ENCODE measurements at places on chromosomes 1 and 21.

DNA sequence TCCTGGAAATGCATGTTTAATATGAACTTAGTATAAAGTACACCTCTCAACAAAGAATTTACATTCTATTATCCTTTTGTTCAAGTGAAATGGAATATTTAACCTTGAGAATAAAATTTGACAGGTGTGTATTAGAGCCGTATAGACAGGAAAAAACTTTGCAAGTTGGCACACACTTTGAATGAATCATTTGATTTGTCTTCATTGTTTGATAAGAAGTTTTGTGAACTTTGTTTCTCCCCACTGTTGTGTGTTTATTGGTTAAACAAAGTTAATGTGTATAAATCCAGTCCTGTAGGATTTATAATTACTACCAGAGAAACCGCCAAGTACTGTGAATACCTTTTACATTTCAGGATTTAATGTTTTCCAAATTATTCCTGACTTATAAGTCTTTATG, 2.0 kb downstream of the SYDE2 start:
- no peak for DNase-seq

GRCh38 chr1:235441159-235441685, 63.0 kb downstream of the B3GALNT2 start:
- DNase-seq, result no peak

DNA sequence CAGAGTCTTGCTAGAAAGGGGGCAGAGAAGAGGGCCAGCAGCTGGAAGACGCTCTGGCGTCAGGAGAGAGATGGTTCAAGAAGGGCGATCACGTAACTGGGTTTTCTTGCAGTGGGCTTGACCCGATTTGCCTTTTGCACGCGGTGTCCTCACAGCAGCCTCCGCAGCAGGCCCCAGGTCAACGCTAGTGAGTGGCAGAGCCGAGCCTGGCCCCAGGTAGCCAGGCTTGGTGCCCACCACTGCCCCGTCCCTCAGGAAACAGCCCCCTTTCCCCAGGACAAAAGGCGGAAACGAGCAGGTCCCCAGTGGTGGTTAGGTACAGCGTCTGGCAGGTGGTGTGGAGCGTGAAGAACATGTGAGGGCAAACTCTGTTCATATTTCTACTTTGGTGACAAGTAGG, 8.6 kb upstream of the UTS2 start:
- DNase-seq, result no peak

DNA sequence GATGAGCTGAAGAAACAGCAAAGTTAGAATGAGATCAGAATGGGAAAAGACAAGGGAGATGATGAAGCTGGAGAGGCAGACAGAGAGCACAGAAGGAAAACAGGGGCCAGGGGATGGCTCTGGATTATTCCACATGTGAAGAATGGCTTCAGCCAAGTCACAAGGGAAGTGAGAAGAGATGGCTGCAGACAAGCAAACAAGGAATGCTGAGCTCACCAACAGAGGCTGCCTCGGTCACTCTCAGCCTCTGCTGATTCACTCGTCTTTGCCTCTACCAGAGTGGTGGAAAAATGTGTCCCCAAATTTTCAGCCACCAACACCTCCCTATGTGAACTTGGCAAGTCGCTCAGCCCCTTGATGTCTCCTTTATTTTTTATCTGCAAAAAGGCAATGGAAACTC, 46.7 kb downstream of the TRABD2B start:
- DNase-seq, result no peak

GRCh38 chr21:15564907-15565306, 164.9 kb upstream of the USP25 start:
- DNase-seq, result no peak

- DNase-seq, result no peak
Observed at GRCh38 chr1:236753516-236753915, 41.6 kb upstream of the MTR start.

DNA sequence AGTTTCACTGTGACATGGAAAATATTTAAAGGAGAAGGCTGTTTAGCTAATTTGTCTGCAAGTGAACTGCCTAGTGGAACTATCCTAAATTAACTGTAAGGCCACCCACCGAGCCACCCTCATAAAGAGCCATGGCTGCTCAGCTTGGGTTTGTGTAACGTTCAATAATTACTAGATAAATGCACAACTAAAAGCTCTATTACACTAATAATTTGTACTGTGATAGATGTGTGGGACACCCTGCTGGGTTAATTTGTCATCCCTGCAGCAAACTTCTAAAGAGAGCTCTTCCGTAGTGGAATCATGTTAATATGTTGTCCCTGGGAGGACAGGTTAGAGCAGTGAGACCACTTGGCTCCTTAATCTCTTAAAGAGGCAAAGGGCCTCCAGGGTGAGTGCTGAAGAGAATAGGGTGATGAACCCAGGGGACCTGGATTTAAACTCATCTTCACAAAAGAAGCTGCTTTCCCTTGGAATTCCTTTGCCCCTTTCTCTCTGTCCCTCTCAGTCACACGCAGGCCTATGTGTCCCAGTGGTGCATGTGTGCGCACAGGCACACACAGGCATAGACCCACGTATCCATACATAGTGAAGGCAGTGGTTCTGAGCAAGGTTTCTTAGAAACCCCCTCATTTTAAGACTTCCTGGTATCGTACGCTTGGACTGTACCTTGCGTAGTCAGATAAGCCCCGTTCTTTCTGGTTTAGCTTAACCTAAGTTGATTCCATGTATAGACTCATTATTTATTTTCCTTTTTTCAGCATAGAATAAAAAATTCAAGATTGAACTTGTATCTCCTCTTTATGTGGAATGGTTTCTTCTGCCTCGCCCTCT, 310.3 kb downstream of the NFIA start:
- no peak for DNase-seq

DNA sequence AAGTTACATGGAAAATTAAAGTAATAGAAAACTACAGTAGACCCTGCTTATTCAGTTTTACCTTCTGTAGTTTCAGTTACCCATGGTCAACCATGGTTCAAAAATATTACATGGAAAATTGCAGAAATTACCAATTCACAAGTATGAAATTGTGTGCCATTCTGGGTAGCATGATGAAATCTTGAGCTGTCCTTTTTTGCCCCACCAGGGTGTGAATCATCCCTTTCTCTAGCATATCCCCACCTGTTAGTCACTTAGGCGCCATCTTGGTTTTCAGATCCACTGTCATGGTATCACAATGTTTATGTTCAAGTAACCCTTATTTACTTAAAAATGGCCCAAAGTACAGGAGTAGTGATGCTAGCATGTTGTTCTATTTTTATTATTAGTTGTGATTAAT, 3.5 kb upstream of the LRIF1 start:
- DNase-seq, result no peak

GRCh38 chr1:225467193-225468020, 39.6 kb upstream of the LBR start:
- DNase-seq, result peak; percentile 74

DNA sequence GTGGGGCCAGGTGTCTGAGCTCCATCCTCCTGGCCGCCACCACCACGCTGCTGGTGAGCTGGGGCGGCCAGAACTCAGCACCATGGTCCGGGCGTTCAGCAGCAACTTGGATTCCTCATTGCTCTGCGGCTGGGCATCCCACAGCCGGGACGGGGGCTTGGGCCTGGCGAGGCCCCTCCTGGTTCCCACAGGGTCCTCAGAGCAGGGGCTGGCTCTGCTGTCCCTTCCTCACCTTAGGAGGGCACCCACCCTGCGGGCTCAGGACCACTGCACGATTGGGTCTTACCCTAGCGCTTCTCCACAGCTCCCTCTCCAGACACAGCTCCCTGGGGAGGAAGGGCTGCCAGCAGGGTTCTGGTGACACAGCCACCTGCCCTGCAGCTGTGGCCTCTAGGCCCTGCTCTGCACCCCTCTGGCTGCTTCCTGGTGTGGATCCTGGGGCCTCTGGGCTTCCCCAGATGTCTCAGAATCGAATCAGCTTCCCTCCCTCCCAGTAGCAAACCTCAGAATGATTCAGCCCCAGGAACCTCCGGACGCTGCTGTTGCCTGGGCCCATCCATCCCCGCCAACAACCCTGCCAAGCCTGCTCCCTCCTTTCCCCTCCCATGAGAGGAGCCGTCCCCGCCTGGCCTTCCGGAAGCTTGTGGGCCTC, 25.0 kb downstream of the CRYAA start:
- no peak for DNase-seq

DNA sequence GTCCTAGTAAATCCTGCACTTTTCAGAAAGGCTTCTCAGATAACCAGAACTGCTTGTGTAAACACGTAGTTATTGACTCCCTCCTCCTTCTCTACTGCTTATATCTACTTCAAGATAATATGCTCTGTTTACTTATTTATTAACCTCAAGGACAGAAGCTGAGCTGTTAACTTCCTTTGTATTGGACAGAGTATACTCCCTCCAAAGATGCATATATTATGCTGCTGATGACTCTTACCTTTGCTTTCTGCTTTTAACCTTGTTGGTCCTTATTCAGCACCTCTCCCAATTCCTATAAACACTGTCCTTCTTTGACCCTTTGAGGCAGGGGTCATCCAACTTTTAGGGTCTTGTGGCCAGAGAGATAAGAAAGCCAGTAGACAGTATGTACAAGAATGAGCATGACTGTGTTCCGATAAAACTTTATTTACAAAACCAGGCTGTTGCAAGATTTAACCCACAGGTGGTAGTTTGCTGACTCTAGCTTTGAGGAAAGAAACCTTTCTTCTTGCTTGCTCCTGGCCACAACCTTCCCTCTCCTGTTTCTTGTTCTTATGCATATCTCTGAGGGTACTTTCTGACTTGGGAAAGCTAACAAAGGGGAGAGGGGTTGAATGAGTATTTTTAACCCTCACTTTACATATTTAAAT, 4.9 kb downstream of the TPM3 start:
- DNase-seq, result no peak

DNA sequence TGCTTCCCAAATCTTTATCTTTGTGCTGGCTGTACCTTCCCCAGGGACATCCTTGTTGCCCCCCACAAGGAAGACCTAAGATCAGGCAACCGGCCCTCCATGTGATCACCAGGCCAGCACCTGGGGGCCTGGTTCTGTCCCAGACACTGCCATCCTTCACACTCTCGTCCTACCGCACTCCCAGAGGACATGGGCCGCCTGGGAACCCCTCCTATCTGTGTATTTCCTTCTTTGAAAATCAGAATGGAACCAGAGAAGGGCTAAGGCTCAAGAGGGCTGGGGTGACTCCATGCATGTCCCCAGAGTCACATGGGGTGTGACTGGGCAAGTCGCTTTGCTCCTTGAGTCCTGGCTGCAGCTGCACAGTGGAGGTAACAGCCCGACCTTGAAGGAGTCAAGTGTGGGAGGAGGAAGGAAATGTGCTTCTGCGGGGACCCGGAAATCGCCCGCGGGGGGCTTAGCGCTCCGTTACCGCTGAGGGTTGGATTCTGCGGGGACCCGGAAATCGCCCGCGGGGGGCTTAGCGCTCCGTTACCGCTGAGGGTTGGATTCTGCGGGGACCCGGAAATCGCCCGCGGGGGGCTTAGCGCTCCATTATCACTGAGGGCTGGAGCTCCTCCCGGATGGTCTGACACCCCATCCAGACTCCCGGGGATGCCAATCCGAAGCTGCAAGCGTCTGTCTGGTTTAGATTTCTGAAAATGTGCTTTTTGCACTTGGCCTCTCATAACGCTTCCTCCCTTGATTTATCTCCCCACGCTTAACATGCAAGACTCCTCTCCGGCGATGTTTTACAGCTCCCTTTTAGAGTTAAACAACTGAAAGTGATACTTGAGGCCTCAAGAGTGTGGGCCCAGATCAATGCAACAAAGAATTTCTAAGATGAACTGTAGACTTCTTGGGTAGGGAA, 278.9 kb downstream of the NPHP4 start:
- no peak for DNase-seq

DNA sequence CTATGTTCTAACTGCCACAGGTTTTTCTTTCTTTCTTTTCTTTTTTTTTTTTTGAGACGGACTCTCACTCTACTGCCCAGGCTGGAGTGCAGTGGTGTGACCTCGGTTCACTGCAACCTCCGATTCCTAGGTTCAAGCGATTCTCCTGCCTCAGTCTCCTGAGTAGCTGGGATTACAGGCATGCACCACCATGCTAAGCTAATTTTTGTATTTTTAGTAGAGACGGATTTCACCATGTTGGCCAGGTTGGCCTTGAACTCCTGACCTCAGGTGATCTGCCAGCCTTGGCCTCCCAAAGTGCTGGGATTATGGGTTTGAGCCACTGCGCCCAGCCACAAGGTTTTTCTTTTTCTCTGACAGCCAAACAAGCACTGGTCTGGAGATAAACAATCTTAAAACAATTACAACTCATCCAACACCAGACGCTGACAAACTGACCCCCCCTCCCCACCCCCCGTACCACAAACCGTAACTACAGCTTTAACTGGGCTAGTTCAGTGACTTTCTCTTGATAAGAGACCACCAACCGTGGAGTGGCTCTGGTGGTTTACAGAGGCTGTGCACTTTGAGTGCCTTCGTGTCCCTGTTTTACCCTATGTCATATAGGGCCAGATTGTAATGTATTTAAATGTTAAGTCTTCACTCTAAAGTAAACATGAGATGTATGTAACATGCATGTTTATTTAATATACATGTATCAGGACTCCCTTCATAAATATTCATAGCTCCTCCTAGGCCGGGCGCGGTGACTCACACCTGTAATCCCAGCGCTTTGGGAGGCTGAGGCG, 19.5 kb upstream of the PUM1 start:
- DNase-seq, result no peak

GRCh38 chr1:202811296-202812175, 782 bp downstream of the PCAT6 start:
- peak; percentile 20 for DNase-seq
